ENCODE measurements at places on chromosomes 5 and 9. TPM values are rescaled to one million over a fixed set of nuclear protein-coding genes. Genes with fewer than 3 reads are reported as not detected.

The GPR150 gene
- total RNA-seq = 0.24 TPM

The LYRM7 gene
- 12.6 TPM for total RNA-seq

GRCh38 chr9:3458806-3459475 is 66.9 kb downstream of the RFX3 start:
- H3K36me3 ChIP-seq = no peaks in the 10 kb centered on the region
- no peaks in the 10 kb centered on the region for H3K4me1 ChIP-seq
- no peak for DNase-seq
- H3K4me3 ChIP-seq = no peak overlapping the region
- no peaks in the 10 kb centered on the region for H3K27me3 ChIP-seq
- H3K27ac ChIP-seq = no peak overlapping the region

GRCh38 chr9:68505681-68506409 is 34.8 kb downstream of the TMEM252 start:
- H3K36me3 ChIP-seq = peaks cover 4% of the 10 kb centered on the region
- no peak overlapping the region for H3K4me3 ChIP-seq
- H3K4me1 ChIP-seq = peaks cover 3% of the 10 kb centered on the region
- peaks cover 14% of the 10 kb centered on the region for H3K27me3 ChIP-seq
- no peak for DNase-seq
- no peak overlapping the region for H3K27ac ChIP-seq

- no peaks in the 10 kb centered on the region for H3K27me3 ChIP-seq
- no peaks in the 10 kb centered on the region for H3K36me3 ChIP-seq
- H3K27ac ChIP-seq = no peak overlapping the region
- DNase-seq = no peak
- no peak overlapping the region for H3K4me3 ChIP-seq
Measured at GRCh38 chr5:56900395-56900794, 9.0 kb upstream of the SETD9 start.

All from Calu3 (cell line).